ENCODE measurements at places on chromosomes 3 and 15.

DNA sequence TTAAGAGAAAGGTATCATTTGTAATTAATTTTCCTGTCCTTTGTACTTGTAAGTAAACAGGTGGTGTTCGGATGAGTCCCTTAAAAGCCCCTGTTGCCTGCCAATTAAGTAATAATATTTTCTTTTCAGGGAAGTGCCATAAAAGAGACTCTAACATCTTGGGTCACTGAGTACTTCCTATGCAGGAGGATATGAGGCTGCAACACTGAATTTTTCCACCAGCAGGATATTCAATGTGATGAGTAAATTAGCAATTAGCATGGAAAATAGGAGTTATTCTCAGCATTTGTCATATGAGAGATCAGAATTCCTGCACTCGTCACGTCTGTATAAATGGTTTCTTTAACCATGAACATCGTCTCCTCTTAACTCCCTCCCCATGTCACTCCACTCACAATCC is 45.4 kb downstream of the WWTR1 start:
- no peak for DNase-seq

DNA sequence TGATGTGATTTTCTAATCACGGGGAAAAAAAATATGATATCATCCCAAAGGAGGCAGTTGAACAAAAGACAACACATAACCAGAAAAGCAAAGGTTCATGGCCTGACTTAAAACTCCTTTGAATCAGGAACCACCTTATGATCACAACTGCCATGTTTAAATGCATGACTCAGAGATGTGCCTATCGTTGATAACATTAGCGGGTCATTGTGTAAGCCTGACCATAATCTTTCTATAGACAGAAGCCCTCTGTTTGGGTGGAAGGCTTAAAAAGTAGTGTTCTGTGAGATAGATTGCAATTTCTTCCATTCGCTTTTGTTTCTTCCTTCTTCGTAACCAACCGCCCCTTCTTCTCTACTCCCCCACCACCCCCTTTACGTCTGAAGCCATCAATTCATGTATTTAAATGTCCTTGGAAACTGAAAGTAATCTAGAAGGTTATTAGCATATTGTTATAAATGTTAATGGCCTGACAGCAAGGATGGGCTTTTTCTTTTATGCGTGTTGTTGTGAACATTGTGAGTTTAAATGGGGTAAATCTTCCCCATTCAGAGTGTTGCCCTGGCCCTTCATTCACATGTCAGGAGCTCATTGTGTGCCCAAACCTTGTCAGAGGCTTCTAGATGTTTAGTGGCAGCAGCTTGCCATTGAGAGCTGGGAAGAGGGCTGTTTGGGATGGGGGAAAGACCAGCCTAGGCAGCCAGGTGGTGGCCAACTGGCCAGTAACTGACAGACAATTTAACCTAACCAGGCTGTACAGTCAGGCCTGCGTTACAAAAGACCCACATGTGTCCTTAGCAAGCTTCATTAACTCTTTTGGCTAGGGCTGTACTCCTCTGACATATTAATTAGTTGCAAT is 64.5 kb downstream of the EPHA3 start:
- DNase-seq: no peak

DNA sequence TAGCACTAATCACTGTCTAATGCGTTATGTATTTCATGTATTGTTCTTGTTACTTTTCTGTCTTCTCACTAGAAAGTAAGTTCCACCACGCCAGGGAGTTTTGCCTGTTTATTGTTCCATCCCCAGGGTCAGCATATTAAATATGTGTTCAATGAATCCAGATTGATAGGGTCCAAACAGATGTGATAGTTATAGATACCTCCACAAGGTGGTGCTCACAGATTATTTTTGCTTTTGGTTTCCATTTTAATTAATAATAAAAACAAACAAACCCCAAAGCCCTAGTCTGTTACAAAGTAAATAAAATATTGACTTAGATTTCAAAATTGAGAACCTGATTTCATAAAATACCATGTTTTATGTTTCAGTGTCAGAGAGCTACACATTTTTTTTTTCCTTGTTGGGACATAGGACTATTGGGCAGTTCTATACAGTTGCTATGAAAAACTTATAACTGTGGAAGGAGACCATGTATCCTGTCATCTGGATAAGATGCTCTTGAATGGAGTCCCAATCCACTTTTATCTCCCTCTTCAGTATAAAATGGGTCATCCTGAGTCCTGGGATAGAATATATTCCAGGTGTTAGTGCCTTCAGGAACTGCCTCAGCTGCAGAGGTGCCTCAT is 12.4 kb downstream of the OTOL1 start:
- peak; percentile 7 for DNase-seq

DNA sequence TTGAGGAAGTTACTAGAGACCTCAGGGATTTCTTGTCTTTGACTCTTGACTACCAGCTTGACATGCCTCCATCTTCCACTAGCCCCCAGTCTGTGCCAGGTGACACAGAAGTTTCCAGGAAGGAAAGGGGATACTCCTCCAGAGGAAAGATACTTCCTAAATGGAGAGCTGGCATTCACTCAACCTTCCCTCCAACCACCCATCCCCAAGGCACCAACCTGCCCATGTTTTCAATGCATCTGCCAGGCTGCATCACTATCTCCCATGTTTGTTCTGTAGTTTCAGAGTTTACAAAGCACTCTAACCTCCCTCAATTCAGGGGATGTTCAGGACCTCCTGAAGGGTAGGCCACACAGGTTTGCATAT is 198.4 kb upstream of the LPP start:
- no peak for DNase-seq

DNA sequence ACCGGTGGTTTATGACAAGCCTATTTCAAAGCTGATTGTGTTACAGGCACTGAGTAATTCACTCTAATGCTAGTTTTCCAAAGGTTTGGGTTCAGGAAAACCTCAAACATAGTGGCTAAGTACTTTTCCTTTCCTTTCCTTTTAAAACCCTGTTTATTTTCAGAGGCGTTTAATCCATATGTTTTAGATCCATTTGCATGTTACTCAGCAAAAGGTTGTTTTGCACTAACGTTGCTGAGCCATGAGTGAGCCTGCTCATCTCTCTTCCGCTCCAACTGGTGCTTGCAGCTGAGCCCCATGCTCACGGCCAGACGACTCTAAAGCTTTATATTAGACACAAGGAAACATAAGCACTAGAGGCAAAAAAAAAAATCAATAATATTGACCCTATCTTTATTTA is 9.4 kb downstream of the CEMIP start:
- DNase-seq: no peak

- DNase-seq: no peak
Observed at GRCh38 chr15:96186105-96186504, 144.4 kb upstream of the NR2F2 start.

DNA sequence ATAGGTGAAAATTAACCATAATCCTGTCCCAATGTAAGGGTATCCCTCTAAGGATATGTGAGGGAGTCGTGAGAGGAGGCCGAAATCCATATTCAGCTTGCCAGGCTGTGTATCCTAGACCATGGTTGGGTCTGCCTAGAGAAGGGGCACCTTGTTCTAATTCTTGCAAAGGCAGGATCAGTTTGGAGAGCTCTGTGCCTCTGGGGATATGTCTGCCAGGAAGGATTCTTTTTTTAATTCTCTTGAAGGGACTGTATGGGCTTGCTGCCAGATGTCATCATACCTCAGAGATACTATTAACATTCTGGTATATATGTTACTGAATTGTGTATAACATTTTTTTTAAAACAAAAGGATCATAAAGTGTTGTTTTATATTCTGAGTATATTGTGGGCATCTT is 2.4 kb downstream of the ATP1B3 start:
- DNase-seq: no peak

GRCh38 chr3:180680097-180680430 is 775 bp upstream of the CCDC39 start:
- no peak for DNase-seq

- no peak for DNase-seq
Observed at GRCh38 chr15:77506311-77507142, 85.8 kb downstream of the HMG20A start.

DNA sequence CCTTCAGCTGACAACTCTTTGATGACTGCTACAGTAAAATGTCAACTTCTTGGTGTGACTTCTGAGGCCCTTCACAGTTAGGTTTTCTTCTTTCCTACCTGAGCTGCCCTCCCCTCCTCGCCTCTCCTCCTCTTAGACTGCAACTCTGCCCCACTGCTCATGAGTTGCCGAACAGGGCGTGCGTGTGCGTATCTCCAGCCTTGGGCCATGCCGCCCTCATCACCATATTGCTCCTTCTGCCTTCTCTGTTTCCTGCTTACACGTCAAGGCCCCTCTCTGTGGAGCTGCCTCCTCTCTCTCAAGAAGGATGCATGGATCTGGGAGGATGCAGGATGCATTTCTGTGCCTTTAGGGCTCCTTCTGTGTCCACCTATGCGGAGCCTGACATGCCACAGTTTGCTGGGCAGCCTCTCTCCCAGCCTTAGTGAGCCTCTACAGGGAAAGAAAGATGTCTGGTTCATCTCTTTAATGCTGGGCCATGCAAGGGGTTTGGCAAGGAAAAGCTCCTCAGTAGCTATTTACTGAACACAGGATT is 205.9 kb downstream of the RPLP1 start:
- DNase-seq: no peak

- DNase-seq: no peak
Observed at GRCh38 chr3:72255191-72255590, 470.2 kb upstream of the PROK2 start.

- DNase-seq: no peak
Observed at GRCh38 chr3:178036451-178037144, 499.6 kb upstream of the KCNMB2 start.

DNA sequence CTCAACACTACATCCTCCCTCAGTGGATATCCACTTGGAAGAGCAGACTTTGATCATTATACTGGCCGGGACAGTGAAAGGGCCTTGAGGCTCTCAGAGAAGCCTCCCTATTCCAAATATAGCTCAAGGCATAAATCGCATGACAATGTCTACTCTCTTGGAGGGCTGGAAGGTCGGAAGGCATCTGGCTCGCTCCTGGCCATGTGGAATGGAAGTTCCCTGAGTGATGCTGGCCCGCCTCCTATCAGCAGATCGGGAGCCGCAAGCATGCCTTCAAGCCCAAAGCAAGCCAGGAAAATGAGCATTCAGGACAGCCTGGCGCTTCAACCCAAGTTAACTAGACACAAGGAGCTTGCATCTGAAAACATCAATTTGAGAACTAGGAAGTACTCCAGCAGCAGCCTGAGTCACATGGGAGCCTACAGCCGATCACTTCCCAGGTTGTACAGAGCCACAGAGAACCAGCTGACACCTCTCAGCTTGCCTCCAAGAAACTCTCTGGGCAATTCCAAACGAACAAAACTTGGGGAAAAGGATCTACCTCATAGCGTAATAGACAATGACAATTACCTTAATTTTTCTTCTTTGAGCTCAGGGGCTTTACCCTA is 25.4 kb downstream of the PHLDB2 start:
- DNase-seq: no peak

DNA sequence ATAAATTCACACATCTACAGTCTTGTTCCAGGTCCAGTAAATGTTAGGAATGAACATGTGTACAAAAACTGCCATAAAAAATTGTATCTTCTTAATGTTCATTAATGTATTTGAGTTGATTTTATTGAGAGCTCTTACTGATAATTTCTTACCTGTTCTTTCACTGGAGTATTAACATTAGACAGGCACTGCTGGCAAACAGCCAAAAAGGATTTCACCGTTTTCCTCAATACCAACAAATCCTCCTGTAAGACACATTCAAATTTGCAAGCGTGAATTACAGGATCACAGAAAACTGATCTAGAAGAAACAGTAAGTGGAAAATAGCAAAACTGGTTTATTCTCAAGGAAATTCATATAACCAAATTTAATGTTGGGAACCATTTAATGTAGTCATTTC is 127.4 kb downstream of the PCCB start:
- DNase-seq: no peak

- DNase-seq: no peak
Observed at GRCh38 chr3:112806903-112807302, 39.8 kb downstream of the CD200R1L start.

GRCh38 chr3:141876381-141876890 is at the start of gene ATP1B3:
TSS of gene ATP1B3 (plus strand) at chr3:141876643. CDS start at chr3:141876802, 159 bp downstream.
- peak; percentile 74 for DNase-seq

GRCh38 chr15:43872416-43873020 is 45.7 kb downstream of the WDR76 start:
- peak; percentile 38 for DNase-seq

- no peak for DNase-seq
Observed at GRCh38 chr3:89114841-89115223, 7.4 kb downstream of the EPHA3 start.
